ENCODE measurements at places on chromosomes 12 and 14.

DNA sequence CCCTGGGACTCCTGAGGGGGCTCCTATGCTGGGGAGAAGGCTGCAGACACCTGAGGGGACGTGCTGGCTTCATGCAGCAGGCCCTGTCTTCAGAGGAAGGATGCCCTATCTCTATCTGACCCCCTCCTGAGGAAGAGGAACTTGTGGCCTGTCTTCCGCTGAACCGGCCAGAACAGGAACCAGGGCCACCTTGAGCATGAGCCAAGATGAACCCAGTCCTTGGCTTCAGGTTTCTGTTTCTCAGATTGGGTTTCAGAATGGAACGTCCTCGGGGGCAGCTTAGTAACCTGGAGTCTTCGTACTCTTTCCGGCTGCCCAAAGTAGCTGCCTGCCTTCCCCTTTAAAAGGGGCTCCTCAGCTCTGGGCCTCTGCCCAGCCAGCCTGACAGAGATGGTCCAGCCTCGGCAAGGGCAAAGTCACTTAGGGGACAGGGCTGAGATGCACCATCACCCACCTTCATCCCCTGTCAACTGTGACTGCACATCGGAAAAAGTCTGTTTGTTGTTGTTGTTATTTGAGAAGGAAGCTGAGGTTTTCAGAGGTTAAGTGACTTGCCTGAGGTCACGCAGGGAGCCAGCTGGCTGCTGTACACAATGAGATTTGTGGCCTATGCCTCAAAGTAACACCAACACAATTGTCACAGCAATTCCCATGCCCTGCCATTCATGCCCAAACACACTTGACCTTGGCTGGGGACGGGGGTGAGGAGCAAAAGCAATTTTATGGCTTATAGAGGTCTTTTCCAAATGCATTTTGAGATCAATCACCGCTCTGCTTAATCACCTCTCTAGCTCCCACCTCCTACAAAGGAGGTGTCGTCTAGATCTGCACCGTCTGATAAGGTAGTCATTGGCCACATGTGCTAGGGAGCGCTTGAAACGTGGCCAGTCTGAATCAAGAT, 13.4 kb downstream of the ASB2 start:
- DNase-seq: peak; percentile 54

DNA sequence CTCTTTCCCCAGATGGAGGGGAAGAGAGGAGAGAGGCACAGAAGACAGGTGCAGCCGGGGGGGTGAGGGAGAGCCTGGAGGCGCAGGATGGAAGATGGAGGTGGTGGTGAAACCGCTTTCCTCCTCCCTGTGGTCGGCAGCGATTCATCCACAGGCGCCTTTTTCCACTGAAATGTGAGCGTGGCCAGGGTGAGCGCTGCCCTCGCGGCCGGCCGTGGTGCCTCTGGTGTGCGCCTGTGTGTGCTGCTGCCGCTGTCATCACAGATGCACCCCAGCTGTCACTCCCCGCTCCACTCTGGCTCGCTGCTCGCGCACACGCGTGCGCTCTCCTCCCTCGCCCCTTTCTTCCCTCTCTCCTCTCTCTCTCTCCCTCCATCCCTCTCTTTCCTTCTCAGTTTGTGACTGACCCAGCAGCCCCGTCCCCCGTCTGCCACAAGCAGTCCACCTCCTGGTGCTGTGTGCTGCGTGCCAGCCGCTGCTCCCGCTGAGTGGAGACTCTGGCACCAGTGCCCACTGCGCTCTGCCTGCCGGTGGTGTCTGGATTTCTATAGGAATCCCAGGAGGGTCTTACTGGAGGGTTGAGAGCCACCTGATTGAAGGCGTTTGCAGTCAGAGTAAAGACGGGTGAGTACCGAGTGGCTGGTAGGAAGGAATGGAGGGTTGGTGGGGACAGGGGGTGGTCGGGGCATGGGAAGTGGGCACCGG, at the start of gene LRTM2:
LRTM2 (plus strand) TSS at position 375 of the 705 bp plus-strand sequence. CDS start 7,584 bp downstream, outside the sequence.
- DNase-seq: no peak

GRCh38 chr12:31876568-31877424, 82.4 kb upstream of the RESF1 start:
- no peak for DNase-seq

GRCh38 chr14:102848830-102849525, 71.7 kb downstream of the TRAF3 start:
- no peak for DNase-seq

GRCh38 chr14:96631030-96631429, 128.8 kb downstream of the PAPOLA start:
- no peak for DNase-seq

- no peak for DNase-seq
Measured at GRCh38 chr14:24334431-24335291, at the start of gene ADCY4. Gene ADCY4 (minus strand): TSS chr14:24335071. CDS start chr14:24334652, 419 bp downstream.

GRCh38 chr14:65170768-65171507, 68.6 kb upstream of the MAX start:
- DNase-seq: peak; percentile 53

Data from stimulated activated CD4-positive, alpha-beta T cell treated with anti-CD3 and anti-CD28 coated beads, Interleukin-2, amount 100 ng/mL, for 24 hours (primary cell).